ENCODE measurements at places on chromosomes 1 and 21. TPM values are rescaled to one million over a fixed set of nuclear protein-coding genes. Genes with fewer than 3 reads are reported as not detected.

- no peak overlapping the region for H3K27ac ChIP-seq
- no peaks in the 10 kb centered on the region for H3K4me1 ChIP-seq
- H3K4me3 ChIP-seq, result no peak overlapping the region
- DNase-seq, result no peak
- peaks cover 13% of the 10 kb centered on the region for H3K27me3 ChIP-seq
Observed at GRCh38 chr1:94859174-94859573, 39.0 kb downstream of the SLC44A3 start.

DNA sequence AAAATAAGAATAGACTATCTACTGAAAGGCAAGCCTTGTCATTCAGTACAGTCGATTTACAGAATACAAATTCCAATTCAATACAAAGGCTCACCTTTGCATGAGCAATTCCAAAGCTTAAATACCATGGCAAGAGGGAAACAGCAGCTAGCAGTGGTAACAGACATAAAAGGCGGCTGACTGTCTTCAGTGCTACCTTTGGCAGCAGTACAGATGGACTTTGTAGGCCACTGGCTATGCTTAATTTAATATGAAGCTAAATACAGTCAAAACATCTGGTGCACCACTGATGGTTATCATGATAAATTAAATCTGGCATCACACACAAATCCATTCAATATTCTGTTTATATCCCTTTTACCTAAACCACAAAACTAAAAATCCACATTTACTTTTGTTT is 62.4 kb downstream of the RERE start:
- no peak for DNase-seq
- no peaks in the 10 kb centered on the region for H3K27me3 ChIP-seq
- no peak overlapping the region for H3K27ac ChIP-seq
- peaks cover 1% of the 10 kb centered on the region for H3K36me3 ChIP-seq
- no peak overlapping the region for H3K4me3 ChIP-seq

- H3K36me3 ChIP-seq, result peaks cover 68% of the 10 kb centered on the region
- no peak overlapping the region for H3K4me3 ChIP-seq
- peak overlapping the region; percentile 67 for H3K27ac ChIP-seq
Observed at GRCh38 chr1:244849189-244849866, 13.9 kb downstream of the COX20 start.

DNA sequence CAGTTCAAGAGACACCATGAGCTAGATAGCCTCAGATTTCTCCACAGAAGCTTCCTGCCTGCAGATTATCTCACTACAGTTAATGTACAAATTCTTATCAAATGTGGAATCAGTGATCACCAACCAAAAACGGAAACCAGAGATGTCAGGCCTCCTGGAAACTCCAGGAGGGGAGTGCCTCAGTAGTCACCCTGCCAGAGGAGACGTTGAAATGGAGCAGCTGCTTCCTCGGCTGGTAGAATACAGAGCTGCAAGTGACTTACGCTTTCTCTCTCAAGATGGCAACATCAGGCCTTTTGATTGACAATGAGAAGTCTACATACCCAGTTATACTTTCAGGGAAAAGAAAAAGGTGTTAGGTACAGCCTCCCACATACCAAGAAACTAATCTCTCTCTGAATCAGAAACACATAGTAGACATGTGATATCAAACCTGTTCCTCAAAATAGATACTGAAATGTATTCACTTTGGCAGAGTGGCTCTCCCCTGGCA is 52.2 kb downstream of the ACP6 start:
- no peaks in the 10 kb centered on the region for H3K27me3 ChIP-seq
- H3K4me1 ChIP-seq, result peaks cover 40% of the 10 kb centered on the region
- peak overlapping the region; percentile 74 for H3K27ac ChIP-seq
- H3K36me3 ChIP-seq, result peaks cover 43% of the 10 kb centered on the region

DNA sequence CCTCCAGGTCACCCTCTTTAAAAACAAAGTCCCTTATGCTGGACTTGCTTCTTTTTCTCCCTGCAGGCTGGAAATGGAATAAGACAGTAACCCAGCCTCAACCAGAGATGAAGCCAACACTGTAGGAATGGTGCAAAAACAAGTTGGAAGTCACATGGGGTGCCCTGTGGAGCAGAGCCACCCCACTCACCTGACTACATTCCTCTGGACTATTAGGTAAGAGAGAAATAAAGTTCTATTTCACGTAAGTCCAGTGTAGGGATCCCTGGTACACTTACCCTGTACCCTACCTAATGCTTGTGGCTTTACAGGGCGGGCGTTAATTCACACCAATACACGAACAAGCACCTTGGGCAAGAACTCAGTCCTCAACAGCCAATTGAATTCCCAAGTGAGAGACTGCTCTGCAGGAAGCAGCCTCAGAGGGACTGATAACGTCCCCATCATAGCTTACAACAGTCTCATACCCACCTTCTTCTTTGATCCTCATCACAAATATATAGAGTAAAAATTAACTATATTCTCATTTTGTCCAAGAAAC is 112.5 kb upstream of the FGGY start:
- H3K36me3 ChIP-seq, result no peaks in the 10 kb centered on the region
- no peak for DNase-seq
- H3K27ac ChIP-seq, result no peak overlapping the region
- H3K4me3 ChIP-seq, result no peak overlapping the region

DNA sequence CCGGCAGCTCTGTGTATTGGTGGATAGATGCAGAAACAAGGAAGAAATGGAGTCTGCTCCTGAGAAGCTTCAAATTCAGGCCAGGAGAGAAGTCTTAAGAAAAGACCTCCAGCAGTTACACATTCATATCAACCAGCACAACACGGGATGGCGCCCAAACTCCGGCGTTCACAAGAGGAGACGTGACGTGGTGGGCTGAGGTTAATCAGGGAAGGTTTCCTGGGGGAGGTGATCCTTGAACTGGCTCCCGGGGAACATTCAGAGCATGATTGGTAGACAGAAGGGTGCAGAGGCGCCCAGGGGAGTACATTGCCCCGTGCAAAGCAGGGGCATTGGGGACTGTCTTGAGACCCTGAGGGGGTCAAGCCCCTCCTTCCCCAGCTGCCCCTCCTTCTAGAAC is 27.7 kb upstream of the SPSB1 start:
- H3K36me3 ChIP-seq, result peaks cover 7% of the 10 kb centered on the region
- no peak overlapping the region for H3K4me3 ChIP-seq
- H3K27me3 ChIP-seq, result no peaks in the 10 kb centered on the region
- DNase-seq, result no peak
- H3K27ac ChIP-seq, result no peak overlapping the region
- peaks cover 16% of the 10 kb centered on the region for H3K4me1 ChIP-seq

DNA sequence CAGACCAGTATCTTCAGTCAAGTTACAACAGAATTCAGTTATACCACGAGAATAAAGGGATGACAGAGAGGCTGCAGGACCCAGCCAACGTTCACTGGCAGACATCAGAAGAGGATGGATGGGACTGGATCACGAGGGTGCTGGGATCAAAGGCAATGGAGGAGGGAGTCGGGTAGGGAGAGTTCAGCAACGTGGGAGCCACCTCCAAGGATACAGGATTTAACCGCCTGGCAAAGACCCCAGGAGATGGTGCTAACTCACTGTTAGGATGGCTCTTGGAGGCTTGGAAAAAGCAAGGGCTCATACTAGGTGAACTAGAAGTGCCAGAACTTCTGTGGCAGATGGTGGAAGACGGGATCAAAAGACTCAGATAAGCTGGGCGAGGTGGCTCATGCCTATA is 99.1 kb upstream of the DISP3 start:
- H3K4me1 ChIP-seq, result peaks cover 16% of the 10 kb centered on the region
- DNase-seq, result no peak
- H3K27me3 ChIP-seq, result peaks cover 28% of the 10 kb centered on the region
- no peak overlapping the region for H3K4me3 ChIP-seq

DNA sequence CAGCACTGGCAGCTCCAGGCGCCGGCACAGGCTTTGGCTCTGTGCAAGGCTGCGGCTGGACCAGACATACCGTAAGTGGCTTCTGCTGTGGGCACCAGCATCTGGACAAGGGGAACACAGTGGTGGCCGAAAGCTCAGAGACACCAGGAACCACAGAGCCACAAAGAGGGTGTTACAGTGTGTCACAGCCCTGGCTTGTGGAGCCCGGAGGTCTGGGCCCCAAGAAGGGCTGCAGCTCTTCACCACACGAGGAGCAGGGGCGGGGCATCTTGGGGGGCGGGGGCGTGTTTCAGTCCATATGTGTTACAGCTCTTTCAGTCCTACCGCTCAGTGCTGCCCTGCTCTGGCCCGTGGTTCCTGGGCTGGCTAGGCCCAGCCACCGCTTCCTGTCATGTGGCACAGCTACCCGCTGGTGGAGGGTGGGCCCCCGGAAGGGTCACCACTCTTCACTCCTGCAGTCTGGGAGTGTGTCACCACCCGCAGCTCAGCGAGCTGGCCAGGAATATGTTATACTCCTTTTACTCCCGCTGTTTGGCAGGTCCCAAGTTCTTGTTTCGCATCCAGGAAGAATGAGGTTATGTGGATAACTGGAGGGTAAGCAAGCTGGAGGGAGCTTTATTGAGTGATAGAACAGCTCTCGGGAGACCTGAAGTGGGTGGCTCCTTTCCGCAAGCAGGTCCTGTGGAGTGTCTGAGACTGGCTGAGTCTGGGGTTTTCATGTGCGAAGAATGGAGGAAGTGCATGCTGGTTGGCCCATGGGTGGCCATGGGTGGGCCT is 3.3 kb upstream of the LSM10 start:
- H3K4me3 ChIP-seq, result no peak overlapping the region
- H3K4me1 ChIP-seq, result peaks cover 23% of the 10 kb centered on the region
- peak overlapping the region; percentile 18 for H3K27ac ChIP-seq
- no peak for DNase-seq

DNA sequence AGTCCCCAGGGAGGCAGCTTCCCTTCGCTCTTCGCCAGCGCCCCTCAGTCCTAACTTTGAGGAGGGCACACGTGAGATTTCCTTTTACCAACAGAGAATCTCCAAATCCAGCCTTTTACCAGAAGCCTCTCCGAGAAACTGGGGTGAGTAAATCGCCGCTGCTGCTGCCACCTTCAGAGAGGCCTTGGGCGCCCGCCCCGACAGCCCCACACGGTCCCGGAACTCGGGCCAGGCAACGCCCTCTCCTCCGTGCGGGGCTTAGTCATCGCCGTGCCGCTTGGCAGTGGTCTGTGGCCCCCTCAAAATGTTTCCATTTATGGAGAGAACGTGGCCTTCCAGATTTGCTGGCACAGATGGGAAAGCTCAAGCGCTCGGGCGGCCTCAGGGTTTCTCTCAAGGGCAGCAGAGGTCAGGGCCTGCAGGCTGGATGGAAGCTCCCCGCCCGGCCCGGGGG is 41.4 kb upstream of the COL6A2 start:
- H3K27me3 ChIP-seq, result peaks cover 5% of the 10 kb centered on the region
- no peak overlapping the region for H3K4me3 ChIP-seq
- no peaks in the 10 kb centered on the region for H3K36me3 ChIP-seq
- no peak for DNase-seq
- peaks cover 19% of the 10 kb centered on the region for H3K4me1 ChIP-seq

GRCh38 chr1:236361909-236362590 is 32.0 kb upstream of the EDARADD start:
- no peaks in the 10 kb centered on the region for H3K36me3 ChIP-seq
- H3K4me3 ChIP-seq, result no peak overlapping the region
- no peaks in the 10 kb centered on the region for H3K4me1 ChIP-seq
- DNase-seq, result no peak
- H3K27ac ChIP-seq, result no peak overlapping the region
- H3K27me3 ChIP-seq, result no peaks in the 10 kb centered on the region

DNA sequence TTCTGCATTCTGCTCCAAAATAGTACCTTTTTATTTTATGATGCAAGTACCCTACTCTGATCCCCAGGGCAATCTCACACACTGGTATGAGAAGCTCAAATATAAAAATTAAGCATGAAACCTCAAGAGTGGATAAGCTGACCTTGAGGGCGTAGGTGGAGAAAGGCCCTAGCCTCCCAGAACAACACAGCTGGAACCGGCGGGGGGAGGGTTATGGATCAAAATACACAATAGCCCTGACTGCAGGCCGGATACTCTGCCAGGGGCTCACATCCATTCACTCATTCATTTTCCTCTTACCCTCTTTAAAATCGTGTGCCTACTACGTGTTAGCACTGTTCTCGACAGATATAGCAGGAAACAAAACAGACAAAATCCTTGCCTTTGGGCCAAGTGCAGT is 32.8 kb upstream of the ECE1 start:
- peaks cover 19% of the 10 kb centered on the region for H3K36me3 ChIP-seq
- no peak for DNase-seq
- no peak overlapping the region for H3K4me3 ChIP-seq

DNA sequence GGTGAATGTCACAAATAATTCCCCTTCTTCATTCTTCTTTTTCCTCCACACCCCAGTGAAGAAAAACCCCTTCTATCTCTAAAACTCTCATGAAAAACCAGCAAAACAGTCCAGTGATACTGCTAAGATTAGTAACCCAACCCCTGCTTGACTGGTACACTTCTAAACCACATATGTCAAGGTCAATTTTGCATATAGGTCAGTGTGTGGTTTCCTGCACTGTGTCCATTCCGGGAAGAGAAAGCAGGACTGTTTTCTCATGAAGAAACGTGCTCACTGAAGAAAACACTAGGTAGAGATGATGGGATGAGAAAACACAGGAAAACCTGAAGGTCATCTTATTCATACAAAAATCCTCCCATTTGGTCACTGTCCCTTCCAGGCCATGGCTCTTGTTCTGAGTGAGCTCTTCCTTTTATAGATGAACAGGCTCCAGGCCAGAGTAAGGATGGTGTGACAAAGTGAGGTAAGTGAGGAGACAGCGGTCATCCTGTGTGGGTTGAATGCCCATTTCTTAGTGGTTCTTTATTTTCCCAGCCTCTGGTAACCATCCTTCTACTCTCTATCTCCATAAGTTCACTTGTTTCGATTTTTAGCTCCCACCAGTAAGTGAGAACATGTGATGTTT is 122.7 kb downstream of the FASLG start:
- H3K4me3 ChIP-seq, result no peak overlapping the region
- no peak for DNase-seq
- H3K36me3 ChIP-seq, result peaks cover 3% of the 10 kb centered on the region
- no peak overlapping the region for H3K27ac ChIP-seq
- H3K27me3 ChIP-seq, result peaks cover 26% of the 10 kb centered on the region

- H3K4me3 ChIP-seq, result no peak overlapping the region
- H3K4me1 ChIP-seq, result peaks cover 35% of the 10 kb centered on the region
- H3K27ac ChIP-seq, result no peak overlapping the region
- no peaks in the 10 kb centered on the region for H3K27me3 ChIP-seq
- H3K36me3 ChIP-seq, result peaks cover 17% of the 10 kb centered on the region
- DNase-seq, result no peak
Observed at GRCh38 chr1:119139857-119140176, 636 bp downstream of the WARS2 start.

LMOD1 gene
- not detected for total RNA-seq

AIM2 gene
- total RNA-seq, result 52.9 TPM

NEK7 gene
- 69.3 TPM for total RNA-seq

OR2L3 gene
- not detected for total RNA-seq

FMO3 gene
- not detected for total RNA-seq

GOLPH3L gene
- total RNA-seq, result 19.1 TPM

TMEM82 gene
- not detected for total RNA-seq

IL24 gene
- 6.8 TPM for total RNA-seq

BACE2 gene
- total RNA-seq, result 0.81 TPM

C21orf91 gene
- 49.2 TPM for total RNA-seq

KCNE2 gene
- not detected for total RNA-seq

ENO1 gene
- 3,388 TPM for total RNA-seq

Measured in activated T-helper 1 cell treated with anti-CD3 and anti-CD28 coated beads, Interleukin-12 subunit alpha, Interleukin-12 subunit beta, Interleukin-2, Interleukin-4 antibody, amounts not matched to agents 30 ng/mL and 10 ng/mL and 1 ng/mL, durations not matched to agents 14 hours and 24 hours and 36 hours (primary cell).